ENCODE measurements at places on chromosomes 5 and 9. TPM values are rescaled to one million over a fixed set of nuclear protein-coding genes. Genes with fewer than 3 reads are reported as not detected.

Gene SH3RF2
- 4.9 TPM for total RNA-seq

Gene C9
- total RNA-seq, result 4.5 TPM

Gene LRSAM1
- total RNA-seq, result 24.6 TPM

Gene PAPPA
- total RNA-seq, result 10.2 TPM

Gene FOXD4L5
- total RNA-seq, result 0.09 TPM

Gene TGFBR1
- 50.8 TPM for total RNA-seq

Gene DMRT2
- 9.3 TPM for total RNA-seq

Gene IL9
- total RNA-seq, result not detected

Gene TAL2
- total RNA-seq, result 0.98 TPM

Gene GPR150
- 0.16 TPM for total RNA-seq

Gene ST8SIA4
- total RNA-seq, result 11.6 TPM

Gene EDIL3
- total RNA-seq, result 32.8 TPM

Gene PSMB7
- 105 TPM for total RNA-seq

Gene MYOT
- total RNA-seq, result 0.94 TPM

Gene CENPH
- total RNA-seq, result 3.1 TPM

Data from kidney (tissue), 22 donors.